ENCODE measurements at places on chromosomes 2 and 18.

- no peak for DNase-seq
These were observed 50.7 kb downstream of the ID2 start for GRCh38 chr2:8732601-8733000.

DNA sequence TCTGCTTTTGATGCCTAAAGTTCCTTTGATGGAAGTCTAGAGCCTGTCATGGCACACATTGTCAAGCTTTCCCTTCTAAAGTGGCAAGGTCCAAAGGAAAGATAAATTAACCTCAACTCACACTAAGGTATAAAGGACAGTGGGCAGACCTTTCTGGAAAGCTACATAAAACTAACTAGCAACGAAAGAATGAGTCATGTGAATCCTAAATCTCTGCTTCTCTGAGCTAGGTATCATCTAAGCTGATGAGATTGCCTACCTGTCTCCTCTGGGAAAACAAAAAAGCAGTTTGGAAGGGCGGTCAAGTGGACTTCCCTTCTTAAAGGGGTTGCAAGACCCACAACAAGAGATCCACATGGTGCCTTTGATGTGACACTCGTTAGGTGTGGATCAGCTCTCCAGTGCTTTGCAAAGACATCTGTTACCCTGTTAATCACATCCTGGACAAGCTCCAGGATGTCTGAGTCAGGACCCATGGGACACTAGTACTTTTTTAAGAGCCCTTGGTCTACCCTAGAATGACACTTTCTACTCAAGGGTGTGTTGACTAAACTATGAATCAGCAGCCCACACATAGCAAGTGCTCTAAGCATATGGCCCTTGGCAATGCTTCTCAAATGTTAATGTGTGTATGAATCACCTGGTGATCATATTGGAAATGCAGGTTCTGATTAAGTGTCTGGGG lies 173.5 kb downstream of the ALK start:
- no peak for DNase-seq

GRCh38 chr2:55232863-55233657 lies 572 bp downstream of the RPS27A start:
- no peak for DNase-seq

GRCh38 chr2:215218587-215219577 lies 80.5 kb upstream of the ABCA12 start:
- no peak for DNase-seq

GRCh38 chr2:75462721-75463120 lies 98.0 kb downstream of the EVA1A start:
- DNase-seq = no peak

- no peak for DNase-seq
These were observed 324.1 kb upstream of the TCF4 start for GRCh38 chr18:55912071-55912470.

DNA sequence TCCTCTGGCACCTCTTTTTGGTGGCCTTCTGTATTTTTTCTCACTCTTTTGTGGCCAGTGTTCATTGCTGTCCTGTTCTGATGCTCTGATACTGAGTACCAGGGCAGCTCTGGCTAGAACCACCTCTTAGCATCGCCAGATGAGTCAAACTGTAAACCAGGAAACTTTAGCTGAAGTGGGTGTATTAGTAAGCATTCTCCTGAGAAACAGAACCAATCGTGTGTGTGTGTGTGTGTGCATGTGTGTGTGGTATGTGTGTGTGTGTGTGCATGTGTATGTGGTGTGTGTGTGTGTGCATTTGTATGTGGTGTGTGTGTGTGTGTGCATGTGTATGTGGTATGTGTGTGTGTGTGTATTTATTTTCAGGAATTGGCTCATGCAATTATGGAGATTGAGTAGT lies 166.3 kb upstream of the SKOR2 start:
- no peak for DNase-seq

- no peak for DNase-seq
These were observed 56.1 kb downstream of the DYNAP start for GRCh38 chr18:54647176-54647575.

- no peak for DNase-seq
These were observed 56.1 kb upstream of the SMAD7 start for GRCh38 chr18:49006641-49007454.

DNA sequence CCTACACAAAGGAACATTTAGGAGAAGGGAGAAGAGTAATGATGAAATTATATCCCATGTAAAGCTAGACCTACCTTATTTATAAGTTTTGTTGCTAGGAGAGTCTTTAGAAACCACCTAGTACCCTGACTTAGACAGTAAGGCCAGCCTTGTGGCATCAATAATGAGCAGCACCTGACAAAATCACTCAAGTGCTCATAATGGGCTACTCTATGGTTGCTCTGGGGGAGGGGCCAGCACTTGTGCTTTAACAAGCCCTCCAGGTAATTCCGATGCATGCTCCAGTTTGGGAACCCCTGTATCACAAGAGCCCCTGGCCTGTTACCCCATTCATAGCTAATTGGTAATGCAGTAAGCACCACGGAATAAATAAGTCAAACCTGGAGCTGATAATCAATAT lies 102.9 kb upstream of the ALK start:
- DNase-seq = no peak

All from GM12891 (cell line).